ENCODE measurements at places on chromosomes 5 and 9. TPM values are rescaled to one million over a fixed set of nuclear protein-coding genes. Genes with fewer than 3 reads are reported as not detected.

- no peak for DNase-seq
Observed at GRCh38 chr5:156922207-156922792, 40.7 kb downstream of the TIMD4 start.

- DNase-seq, result no peak
Observed at GRCh38 chr5:157602505-157602904, 26.9 kb upstream of the ADAM19 start.

- DNase-seq, result peak; percentile 86
Observed at GRCh38 chr9:77751341-77752091, 103.4 kb upstream of the GNA14 start.

- DNase-seq, result no peak
Observed at GRCh38 chr5:141701360-141702119, 19.5 kb upstream of the ARAP3 start.

- DNase-seq, result no peak
Observed at GRCh38 chr5:38518341-38518740, 38.1 kb downstream of the LIFR start.

- DNase-seq, result no peak
Observed at GRCh38 chr5:74952406-74952805, 86.2 kb upstream of the FAM169A start.

DNA sequence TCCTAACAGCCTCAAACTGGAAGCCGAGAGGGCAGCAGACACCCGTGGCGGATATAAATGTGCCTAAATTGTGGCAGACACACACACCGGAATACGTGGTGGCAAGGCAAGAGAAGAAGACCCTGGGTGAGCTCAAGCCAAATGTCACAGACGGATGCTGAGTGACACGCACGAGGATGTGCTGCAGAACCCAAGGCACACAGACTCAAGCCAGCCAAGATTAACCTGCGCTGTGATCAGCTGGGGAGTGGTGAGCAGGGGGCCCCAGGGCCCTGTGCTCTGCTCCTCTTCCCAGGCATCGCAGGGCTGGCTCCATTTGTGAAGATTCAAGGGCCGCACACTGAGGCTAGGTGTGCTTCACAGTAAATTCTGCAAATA, 16.4 kb downstream of the SEMA4D start:
- no peak for DNase-seq

The P4HA2 gene
- total RNA-seq, result 37.9 TPM

The FAM221B gene
- not detected for total RNA-seq

The GMCL2 gene
- not detected for total RNA-seq

The TRPM6 gene
- total RNA-seq, result 1.1 TPM

The TPM2 gene
- total RNA-seq, result 1,228 TPM
